ENCODE measurements at places on chromosomes 6 and 20.

DNA sequence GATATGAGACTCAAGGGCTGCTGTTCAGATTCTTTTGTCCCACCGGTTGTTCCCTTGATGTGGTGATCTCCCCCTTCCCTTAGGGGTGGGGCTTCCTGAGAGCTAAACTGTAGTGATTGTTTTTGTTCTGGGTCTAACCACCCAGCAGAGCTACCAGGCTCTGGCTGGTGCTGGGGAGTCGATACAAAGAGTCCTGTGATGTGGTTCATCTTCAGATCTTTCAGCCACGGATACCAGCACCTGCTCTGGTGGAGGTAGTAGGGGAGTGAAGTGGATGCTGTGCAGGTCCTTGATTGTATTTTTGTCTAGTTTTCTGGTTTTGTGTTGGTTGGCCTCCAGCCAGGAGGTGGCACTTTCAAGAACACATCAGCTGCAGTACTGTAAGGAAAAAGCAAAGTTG, 801.6 kb downstream of the EPHA7 start:
- DNase-seq: no peak

DNA sequence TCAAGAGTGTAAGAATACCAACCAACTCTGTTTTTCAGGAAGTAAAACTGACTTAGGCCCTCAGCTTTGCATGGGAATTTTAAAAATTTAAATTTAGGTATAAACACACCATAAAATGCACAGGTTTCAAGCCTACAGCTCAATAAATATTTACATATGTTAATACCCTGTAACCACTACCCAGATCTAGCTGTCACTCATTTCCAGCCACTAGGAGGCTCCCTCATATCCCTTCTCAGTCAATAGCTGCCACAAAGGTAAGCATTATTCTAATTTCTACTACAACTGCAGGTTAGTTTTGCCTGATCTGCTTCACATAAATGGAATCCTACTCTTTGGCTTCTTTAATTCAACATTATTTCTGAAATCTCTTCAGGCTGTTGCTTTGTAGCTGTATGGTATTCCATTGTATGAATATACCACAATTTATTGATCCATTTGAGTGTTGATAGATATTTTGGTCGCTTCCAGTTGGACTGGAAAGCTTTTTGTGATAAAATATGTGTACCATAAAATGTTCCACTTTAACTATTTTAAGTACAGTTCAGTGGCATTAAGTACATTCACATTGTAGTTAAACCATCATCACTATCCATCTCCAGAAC, 32.5 kb upstream of the MEI4 start:
- DNase-seq: peak; percentile 8

DNA sequence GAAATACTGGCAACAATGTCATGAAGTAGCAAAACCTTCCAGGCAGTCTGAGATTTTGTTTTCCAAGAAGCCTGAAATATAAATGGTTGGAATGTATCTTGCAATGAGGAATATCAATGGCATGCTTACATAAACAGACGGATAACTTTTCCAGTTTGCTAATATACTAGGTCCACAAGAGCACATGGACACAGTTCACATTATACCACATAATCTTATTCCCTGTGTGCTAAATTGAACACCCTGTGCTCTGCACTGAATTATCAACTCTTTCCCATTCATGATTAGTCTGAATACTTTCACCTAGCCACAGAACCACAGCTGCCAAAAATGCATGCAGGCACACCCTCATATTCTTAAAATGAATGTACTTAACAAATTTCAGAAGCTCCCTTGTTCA, 274.3 kb downstream of the COL12A1 start:
- no peak for DNase-seq

DNA sequence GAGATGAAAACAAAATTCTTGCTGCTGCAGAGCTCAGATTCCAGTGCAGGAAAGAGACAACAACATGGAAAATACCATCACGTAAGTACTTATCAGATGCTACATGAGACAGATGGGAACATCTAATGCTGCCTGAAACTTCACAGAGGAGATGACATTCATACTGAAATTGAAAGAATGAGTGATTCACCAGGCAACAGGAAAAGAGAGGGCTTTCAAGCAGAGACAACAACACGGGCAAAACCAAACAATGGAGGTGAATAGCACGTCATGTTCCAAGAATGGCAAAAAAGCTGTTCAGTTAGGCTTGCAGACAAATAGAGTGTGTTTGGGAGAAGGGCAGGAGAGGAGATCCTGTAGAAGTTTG, 39.3 kb downstream of the GTF2H5 start:
- DNase-seq: peak; percentile 80

DNA sequence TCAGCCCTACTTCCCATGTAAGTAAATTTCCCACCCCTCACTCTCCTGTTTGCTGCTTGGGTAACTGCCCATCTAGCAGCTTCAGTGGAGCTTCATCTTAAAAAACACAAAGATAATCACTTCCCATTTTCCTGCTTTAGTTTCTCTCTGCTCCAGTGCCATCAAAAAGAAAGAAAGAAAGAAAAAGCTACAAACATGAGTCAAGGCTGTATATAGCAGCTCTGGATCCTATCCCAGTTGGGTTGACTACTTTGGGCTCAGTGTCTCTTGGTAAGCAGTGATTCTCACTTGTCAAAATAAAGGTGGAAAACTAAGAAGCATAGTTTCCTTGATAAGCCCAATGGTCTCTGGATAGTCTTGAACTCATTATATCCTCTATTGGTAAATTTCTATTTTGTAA, 48.7 kb upstream of the SRPK1 start:
- DNase-seq: no peak

DNA sequence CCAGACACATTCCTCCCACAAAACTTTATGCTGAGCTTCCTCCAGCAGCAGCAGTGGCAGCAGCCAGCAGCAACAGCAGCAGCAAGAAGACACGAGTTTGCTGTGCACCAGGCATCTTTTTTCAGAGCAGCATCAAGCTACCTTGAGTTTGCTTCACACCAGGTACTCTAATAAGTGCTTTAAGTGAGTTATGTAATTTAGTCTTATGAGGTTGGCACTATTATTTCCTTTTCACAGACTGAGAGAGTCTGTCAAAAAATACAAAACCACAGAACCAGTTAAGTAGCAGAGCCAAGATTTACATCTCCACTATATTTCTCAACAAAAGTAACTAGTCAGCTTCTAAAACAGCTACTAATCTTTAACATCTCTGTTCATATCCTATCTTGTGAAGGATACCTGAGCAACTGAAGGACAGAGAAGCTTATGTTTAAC, 23.7 kb downstream of the RANBP9 start:
- no peak for DNase-seq

DNA sequence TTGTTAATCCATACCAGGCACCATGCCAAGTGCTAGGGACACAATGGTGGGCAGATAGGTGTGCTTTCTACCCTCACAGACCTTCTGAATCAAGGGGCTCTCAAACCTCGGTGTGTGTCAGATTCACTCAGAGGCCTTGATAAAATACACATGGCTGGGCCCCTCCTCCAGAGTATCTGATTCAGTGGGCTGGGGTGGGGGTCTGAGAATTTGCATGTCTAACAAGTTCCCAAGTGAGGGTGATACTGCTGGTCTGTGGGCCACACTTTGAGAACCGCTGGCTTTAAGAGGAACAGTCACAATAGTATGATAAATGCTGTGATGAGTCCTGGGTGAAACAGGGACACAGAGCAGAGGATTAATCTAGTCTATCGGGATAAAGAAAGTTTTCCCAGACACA, 35.8 kb upstream of the SIRT5 start:
- no peak for DNase-seq

- DNase-seq: no peak
These were observed 59.2 kb upstream of the CD93 start for GRCh38 chr20:23145281-23145700.

DNA sequence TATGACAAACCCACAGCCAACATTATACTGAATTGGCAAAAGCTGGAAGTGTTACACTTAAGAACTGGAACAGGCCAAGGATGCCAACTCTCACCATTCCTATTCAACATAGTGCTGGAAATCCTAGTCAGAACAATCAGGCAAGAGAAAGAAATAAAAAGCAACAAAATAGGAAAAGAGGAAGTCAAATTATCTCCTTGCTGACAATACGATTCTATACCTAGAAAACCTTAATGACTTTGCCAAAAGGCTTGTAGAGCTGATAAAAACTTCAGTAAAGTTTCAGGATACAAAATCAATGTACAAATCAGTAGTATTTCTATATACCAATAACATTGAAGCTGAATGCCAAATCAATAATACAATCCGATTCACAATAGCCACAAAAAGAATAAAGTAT, 32.4 kb downstream of the OR5V1 start:
- no peak for DNase-seq

DNA sequence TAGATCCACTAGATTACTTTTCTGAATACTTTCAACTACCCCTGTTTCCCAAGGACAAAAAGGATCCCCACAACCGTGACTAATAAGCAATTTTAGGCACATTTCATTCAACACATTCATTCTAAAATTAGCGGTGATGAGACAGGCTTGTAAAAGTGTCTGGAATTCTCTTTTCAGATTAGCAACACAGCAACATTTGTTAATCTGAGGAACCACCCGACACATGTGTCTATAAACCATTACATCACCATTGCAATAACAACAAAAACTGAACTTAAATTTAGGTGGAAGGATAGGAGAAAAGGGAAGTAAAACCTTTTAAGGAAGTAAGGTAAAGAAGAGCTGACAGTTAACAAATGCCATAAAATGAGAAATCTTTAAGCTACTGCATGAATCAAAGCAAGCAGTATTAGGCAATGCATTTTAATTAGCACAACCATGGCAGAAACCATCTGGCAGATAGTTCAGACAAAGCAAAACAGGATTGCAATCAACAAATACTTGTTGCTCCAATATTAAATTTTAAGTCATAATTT, 49.1 kb downstream of the MAP3K7 start:
- DNase-seq: no peak

GRCh38 chr6:84758486-84758885, 5.9 kb downstream of the TBX18 start:
- DNase-seq: no peak
